ENCODE measurements at places on chromosomes 2 and 18.

DNA sequence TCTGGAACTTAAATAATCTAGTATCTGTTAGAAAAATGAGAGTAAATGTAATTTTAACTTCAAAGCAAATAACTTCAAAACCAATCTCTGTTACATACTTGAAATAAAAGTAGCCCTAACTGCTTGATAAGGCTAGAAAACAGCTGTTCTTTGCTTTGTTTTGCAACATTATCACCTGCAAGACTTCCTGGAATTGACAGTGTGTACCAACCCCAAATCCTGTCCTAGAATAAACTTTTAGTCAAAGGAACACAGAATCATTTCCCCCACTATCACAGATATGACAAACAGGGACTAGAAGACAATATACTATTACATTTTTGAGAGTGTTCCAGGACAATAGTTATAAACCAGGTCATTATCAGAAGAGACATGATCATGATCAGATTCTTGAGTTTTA, 105.3 kb upstream of the PGAP1 start:
- DNase-seq, result no peak

- peak; percentile 55 for DNase-seq
Observed at GRCh38 chr2:120908314-120908975, 172.8 kb downstream of the GLI2 start.

GRCh38 chr18:7174344-7175095, 56.4 kb upstream of the LRRC30 start:
- DNase-seq, result no peak

DNA sequence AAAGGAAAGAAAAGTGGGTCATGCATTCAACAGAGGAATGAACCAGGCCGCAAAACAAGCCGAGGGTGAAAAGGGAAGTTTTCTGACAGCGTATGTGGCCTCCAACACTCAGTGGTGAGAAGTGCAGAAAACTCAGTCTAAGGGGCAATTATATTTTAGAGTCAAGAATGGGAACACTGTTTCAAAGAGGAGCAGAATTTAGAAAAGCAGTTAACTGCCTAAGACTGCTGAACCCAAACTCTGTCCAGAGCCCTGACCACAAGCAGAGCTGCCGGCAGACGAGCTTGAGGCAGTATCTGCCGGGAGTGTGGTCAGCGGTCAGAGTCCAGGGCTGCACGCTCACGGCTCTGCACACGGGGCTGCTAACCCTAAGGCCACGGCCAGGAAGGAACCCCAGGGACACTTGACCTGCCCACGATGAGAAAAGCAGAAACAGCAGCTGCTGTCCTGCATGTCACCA, 347.0 kb upstream of the ID2 start:
- no peak for DNase-seq

GRCh38 chr2:234368861-234369261, 128.0 kb downstream of the ARL4C start:
- no peak for DNase-seq

Measured in fibroblast of skin of abdomen (primary cell).